ENCODE measurements at places on chromosomes 6 and 20.

DNA sequence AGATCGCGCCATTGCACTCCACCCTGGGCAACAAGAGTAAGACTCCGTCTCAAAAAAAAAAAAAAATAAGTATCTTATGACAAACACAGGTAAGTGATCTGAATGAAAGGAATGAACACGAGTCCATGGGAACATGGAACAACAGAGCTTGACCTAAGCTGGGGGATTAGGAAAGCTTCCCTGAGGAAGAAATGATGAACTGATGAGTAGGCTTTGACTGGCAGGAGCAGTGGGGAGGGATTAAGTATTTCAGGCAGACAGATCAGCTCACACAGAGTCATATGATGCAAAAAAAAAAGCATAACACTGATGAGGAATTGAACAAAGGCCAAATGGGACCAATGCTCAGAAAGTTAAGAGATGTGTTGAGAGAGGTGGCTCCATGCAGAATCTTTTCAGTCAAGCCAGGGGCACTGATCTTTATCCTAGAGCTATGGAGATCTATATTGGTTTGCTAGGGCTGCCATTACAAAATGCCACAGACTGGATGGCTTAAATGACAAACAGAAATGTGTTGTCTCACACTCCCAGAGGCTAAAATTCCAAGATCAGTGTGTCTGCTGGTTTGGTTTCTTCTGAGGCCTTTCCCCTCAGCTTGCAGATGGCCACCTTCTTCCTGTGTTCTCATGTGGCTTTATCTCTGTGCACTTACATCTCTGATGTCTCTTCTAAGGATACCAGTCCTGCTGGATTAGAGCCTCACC is 85.6 kb downstream of the ANKRD6 start:
- DNase-seq, result no peak

DNA sequence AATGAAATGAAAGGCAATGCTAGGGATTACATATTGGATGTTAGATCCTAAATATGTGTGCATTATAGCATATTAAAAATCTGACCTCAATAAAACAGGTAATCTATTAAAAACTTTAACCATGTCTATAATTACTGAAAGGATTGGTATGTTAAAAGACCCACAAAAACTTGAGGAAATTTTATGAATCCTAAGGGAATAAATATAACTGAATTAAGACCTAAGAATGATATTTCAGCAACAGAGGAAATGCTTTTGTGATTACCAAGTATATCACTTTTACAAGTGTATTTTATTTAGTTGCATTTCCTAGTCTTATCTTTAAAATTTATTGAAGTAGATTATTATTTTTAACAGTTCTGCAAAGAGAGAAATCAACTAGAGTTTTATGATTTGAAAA is 571.5 kb downstream of the HDGFL1 start:
- no peak for DNase-seq

DNA sequence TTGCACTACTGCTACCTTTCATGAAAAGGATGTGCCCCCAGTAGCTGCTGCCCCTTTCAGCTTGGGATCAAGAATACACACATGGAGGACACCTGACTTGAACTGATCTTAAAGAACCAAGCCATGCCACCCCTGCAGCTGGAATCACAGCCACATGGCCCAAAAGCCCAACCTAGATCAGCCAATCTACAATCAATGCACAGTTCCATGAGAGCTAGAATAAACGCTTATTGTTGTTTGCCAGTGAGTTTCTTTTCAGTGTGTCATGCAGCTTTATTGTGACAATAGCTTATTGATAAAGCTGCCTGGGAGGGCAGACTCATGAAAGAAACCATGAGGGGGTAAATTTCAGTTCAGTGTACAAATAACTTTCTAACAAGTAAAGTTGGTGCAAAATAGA is 397.7 kb downstream of the PTPRT start:
- no peak for DNase-seq

DNA sequence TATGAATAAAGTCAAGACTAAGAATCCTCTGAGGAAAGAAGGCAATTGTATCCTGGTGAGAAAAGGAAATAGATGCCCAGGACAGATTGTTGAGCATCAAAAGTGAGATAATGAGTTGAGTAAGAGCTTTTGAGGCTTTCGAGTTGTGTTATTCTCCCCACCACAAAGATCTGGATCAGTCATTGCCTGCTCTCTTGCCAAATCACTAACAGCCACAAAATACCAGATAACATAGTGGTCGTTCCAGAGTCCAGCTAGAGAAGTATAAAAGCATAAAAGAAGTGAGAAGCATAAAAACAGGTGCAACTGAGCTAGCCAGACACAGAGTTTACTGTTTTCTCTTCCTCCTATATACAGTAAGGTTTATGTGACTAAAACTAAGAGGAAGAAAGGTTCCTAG is 4.9 kb downstream of the SPINT4 start:
- no peak for DNase-seq

DNA sequence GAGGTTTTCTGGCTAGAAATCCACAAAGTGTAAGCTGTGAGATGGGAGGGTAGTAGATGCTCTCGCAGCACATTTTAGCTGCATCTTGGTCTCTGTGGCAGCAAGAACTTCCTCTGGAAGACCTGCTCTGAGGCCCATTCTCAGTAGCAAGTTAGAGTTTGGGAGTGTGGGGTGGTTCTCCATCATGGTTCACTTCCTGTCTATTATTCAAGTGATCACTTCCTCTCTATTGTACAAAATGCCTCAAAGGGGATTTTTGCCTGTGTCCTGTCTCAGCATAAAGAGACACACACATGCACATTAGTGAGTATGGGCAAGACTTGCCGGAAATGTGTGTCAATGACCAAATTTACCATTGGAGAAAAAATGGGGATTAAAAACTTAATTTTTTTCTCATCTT is 42.5 kb downstream of the LYRM2 start:
- DNase-seq, result no peak

GRCh38 chr6:90490030-90490716 is 96.7 kb downstream of the MAP3K7 start:
- no peak for DNase-seq

DNA sequence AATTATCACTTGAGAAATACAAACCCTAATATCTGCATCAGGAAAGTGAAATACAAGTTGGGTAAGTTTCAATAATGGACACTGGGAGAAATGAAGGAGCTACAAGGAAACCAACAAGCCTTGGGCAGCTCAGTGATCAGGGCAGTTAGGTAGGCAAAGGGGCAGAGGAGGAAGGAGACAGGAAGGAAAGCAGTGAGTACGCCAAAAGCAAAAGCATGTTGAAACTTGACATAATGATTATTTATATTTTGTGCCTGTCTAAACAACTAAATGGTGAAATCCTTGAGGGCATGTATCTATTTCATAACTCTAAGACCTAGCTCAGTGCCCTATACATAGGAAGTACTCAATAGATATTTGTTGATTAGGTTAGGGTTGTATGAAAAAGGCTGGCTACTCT is 23.3 kb downstream of the PXT1 start:
- no peak for DNase-seq

GRCh38 chr6:2560917-2561698 is 189.6 kb downstream of the MYLK4 start:
- DNase-seq, result no peak

DNA sequence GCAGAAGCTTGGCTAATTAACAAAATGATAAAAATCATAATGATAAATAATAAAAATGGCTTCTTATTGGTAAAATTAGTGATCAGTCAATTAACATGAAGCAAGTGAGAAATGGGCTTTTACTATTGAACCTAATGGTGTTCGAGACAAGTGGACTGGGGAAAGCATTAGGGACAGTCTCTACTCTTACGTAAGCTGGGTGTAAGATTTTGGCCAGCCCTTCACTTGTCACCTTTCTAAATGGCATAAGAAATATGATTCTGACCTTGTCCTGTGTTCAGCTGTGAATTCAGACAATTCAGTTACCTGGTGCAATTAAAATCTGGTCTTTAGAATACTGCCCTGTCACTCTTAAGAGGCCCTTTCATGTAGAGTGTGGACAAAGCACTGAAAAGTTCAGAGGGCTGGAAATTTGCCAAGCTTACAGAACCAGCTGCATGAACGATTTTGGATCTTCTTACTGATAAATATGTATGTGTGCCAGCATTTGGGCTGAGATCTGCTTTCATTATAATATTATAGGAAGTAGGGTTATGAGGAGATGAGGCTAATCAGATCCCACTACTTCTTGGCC is 115.9 kb downstream of the QRSL1 start:
- no peak for DNase-seq

- DNase-seq, result no peak
Measured at GRCh38 chr6:11753798-11754197, 24.8 kb downstream of the ADTRP start.

DNA sequence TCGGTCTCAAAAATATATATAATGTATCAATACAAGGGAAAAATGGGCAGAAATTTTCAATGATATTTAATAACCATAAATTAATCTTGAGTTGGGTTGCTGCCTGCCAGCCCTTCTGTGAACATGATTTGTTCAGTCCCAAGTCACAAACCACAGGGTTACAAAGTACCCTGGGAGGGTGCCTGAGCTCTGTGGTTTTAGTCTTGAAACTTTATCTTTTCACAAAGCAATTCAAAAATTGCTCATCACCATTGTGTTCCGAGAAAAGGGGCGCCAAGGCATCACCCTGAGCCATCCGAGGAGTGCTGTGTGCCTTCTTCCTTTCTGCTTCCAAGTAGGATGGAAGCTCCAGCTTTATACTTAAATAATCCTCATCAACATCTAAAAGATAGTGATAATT is 141.6 kb upstream of the AKAP12 start:
- DNase-seq, result no peak

DNA sequence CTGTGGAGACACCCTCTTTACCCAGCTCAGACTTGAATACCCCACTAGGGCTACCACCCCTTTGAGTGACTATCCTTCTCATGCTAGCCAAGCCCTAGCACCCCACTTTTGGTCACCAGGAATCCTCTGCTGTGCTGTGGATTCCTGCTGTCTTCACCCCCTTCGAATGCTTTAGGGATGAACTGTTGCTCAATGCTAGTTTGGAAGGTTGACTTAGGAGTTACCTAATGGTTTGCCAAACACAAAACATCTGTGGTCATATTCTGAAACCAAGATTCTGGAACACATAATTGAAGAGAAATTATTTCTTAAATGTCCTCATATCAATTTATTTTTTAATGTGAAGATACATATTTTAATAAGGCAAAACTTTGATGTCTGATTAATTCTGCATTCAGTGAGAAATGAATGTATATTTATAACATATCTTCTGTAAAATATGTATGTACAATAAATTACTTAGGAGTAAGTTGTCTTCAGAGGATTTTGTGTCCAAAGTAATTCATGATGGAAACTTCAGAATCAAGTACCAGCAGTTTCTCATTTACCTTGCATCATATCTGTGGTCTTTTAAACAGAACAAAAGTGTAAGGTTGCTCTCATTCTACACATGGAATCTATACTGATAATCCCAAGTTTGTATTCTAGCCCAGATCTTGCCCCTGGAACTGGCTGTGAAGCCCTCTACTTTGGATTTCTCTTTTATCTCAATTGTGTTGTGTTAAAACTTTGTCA is 46.9 kb downstream of the TMEM200A start:
- no peak for DNase-seq

GRCh38 chr20:61796738-61797137 is 268.9 kb downstream of the TAF4 start:
- no peak for DNase-seq

- DNase-seq, result no peak
Measured at GRCh38 chr6:138614151-138614550, 114.9 kb upstream of the NHSL1 start.

DNA sequence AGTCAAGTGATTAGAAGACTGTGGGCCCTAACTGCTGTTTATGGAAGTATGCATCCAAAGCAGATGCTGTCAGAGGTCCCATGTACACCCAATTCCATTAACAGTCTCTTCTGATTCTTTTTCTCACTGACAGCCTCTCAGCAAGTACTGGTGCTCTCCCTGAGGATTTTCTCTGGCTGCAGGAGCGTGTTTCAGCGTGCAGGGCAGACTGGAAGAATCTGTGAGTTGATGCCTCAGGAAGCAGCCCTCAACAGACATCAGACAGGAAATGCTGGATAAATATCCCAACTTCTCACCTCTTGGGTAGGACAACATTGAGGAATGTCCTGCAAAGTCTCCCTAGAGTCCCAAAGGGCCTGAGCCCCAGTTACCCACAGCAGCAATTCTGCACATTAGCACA is 40.8 kb downstream of the ANKEF1 start:
- DNase-seq, result no peak

Measured in activated CD4-positive, CD25-positive, alpha-beta regulatory T cell (primary cell).